DMS153 (cell line): ENCODE measurements at places on chromosomes 7 and 10.

- DNase-seq, result no peak
Measured at GRCh38 chr7:40948239-40948638, 754.7 kb downstream of the INHBA start.

GRCh38 chr10:6680735-6681134 is 100.7 kb upstream of the PRKCQ start:
- DNase-seq, result no peak

GRCh38 chr7:79159040-79159664 is 294.3 kb downstream of the MAGI2 start:
- no peak for DNase-seq

- no peak for DNase-seq
Measured at GRCh38 chr10:14173706-14174594, 156.8 kb downstream of the FRMD4A start.

- no peak for DNase-seq
Measured at GRCh38 chr10:107898392-107898791, 733.9 kb upstream of the SORCS1 start.

- no peak for DNase-seq
Measured at GRCh38 chr7:101186844-101187428, 6.8 kb upstream of the NAT16 start.

DNA sequence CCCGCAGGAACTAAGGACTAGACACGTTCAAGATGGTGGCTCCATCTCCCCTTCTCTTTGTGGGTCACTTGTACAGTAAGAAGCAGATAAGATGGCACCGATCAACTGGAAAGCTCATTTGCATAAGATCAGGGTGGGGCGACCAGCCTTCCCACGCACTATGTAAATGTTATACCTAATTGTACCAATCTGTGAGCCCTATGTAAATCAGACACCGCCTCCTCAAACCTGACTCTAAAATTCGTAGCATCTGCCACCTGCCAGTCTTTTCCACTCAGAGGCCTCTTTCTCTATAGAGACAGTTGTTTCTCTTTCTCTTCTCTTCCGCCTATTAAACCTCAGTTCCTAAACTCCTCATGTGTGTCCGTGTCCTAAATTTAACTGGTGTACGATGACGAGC is 324.5 kb downstream of the PHF14 start:
- no peak for DNase-seq
